ENCODE measurements at places on chromosomes 13 and 19.

GRCh38 chr13:79973533-79973963 lies 367.4 kb downstream of the SPRY2 start:
- DNase-seq, result no peak

GRCh38 chr19:37943480-37943879 lies 36.5 kb downstream of the SIPA1L3 start:
- DNase-seq, result no peak

GRCh38 chr13:45339867-45340266 lies 1.1 kb downstream of the TPT1 start:
- no peak for DNase-seq

GRCh38 chr13:109427148-109427547 lies 359.2 kb downstream of the IRS2 start:
- DNase-seq, result no peak

DNA sequence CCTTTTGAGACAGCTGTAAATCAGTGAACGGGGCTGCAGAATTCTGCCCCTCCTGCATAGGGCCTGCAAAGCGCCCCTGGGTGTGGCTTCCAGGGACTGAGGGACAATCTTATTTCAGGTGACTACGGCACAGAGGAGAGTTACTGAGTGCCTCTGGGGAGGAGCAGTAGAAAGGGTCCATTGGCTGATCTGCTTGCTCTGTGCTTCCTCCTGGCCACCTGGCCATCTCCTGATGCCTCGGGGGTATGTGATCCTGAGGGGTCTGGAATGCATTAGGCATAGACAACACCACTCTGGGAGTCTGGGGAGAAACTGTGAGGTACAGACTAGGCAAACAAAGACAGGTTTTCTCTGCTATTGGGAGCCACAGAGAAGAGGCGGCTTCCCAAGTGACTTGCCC lies 2.8 kb downstream of the KCTD15 start:
- DNase-seq, result no peak
